Mesenchymal stem cell (in vitro differentiated cells and primary cell): ENCODE measurements at places on chromosomes 5 and 9.

- peak; percentile 62 for DNase-seq
Observed at GRCh38 chr5:35089334-35090314, 41.9 kb upstream of the AGXT2 start.

GRCh38 chr9:38079461-38080031, 10.5 kb upstream of the SHB start:
- DNase-seq, result no peak

DNA sequence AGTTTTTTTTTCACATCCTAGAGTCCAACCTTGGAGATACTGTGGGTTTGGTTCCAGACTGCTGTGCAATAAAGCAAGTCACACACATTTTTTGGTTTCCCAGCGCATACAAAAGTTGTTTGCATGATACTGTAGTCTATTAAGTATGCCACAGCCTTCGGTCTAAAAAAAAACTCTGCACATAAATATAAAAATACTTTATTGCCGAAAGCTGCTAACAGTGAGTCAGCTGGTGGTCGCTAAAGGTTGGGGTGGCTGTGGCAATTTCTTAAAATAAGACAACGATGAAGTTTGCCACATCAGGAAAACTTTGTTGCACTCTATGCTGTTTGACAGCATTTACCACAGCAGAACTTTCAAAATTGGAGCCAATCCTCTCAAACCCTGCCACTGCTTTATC, 37.4 kb downstream of the UBQLN1 start:
- DNase-seq, result no peak

GRCh38 chr5:54517512-54518145, at the start of gene SNX18:
Gene SNX18 (plus strand): TSS chr5:54517759. CDS start chr5:54517953, 194 bp downstream.
- peak; percentile 91 for DNase-seq

DNA sequence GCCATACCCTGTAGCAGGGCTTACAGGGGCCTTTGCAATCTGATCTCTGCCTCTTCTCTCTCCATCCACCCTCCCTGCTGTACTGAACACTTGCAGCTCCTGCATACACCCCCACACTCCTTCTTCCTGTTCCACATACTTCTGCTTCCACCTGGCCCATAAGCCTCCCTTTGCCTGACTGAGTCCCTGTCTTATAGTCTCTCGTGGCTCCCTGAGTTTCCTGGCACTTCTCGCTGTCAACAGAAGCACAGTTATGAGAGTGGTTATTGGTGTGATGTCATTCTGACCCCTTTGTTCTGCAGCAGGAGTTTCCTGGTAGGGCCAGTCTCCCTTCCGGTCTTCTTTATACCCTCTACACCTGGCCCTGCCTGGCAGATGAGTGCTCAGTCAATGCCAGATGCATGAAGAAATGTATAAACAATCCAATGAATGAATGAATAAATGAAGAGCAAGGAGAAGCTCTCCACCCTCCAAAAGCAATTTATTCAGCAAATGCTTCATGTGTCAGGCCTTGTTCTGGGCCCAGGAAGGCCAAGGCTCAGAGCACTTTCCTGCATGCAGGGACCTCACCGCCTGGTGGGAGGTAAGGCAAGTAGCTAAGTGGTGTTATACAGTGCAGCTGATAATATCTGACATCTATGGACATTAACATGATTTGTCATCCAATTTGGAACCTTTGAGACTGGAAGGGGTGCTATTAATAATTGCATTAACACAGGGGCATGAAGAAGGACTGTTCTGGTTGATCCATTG, 20.5 kb upstream of the CSF1R start:
- DNase-seq, result no peak

DNA sequence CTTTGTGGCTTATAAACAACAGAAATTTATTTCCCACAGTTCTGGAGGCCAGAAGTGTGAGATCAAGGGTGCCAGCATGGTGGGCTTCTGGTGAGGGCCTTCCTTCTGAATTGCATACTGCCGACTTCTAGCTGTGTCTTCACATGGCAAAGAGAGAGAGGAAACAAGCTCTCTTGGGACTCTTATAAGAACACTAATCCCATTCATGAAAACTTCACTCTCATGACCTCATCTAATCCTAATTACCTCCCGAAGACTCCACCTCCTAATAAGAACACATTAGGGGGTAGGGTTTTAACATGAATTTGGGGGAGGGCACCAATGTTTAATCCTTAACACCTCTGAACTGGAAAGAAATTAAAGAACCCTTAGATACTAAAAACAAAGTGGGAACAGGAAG, 75.9 kb upstream of the MINAR2 start:
- DNase-seq, result no peak

DNA sequence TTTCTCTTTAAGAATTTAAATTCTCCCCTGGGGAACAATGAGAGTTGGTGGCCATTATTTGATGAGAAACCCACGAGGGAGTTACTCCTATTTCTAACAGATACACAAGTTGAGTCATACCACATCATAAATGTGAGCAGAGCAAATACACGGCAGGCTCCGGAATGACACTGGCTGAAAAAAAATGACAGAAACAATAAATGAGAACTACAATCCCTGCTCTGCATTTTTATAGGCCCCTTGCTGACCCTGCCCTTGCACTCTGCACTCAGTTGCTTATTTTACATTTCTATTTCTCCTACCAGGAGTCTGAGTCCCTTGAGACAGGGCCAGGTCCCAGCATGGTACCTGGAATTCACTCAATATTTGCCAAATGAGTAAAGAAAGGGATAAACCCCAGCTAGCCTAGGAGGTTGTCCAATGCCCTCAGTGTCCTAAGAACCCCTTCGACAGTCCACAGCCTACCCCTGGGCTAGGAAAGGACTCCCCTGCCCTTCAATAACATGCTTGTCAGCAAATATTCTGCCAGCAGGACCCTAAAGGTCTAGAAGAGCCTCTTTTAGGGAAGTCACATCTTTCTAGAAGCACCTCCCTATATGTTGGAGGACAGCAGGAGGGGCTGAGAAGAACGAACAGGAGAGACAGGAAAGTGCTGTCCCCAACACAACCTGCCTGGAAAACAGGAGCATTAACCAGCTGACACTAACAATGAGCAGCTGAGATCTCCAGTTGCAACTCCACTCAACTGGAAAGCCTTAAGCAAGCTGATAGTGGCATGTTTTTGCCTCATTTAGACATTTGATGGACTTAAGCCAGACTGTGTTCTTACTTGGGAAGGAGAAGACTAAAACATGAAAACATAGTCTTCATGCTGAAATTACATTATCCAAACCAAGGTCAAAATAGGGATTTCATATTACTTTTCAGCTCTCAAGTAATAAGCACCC, 191.2 kb downstream of the ACTL7B start:
- no peak for DNase-seq

- DNase-seq, result peak; percentile 54
Observed at GRCh38 chr9:137280474-137281344, 3.2 kb downstream of the TOR4A start.

GRCh38 chr5:142360607-142361120, 35.8 kb upstream of the SPRY4 start:
- DNase-seq, result peak; percentile 91

DNA sequence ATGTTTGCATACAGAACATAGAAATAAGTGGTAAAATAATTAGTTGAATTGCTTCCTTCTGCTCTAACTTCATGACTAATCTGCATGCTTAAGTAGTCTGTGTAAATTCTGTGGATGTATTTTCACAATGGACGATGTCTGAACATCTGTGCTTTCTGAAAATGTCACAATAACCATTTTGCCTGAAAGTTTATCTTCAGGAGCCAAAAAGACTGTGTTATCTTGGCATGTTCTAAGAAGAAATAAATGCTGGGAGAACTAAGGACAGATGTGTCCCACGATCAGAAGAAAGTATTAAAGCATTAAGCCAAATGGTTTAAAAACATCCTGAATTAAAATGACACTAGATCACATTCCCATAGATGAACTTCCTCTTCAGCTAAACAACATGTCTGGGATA, 397.6 kb downstream of the SPOCK1 start:
- no peak for DNase-seq

DNA sequence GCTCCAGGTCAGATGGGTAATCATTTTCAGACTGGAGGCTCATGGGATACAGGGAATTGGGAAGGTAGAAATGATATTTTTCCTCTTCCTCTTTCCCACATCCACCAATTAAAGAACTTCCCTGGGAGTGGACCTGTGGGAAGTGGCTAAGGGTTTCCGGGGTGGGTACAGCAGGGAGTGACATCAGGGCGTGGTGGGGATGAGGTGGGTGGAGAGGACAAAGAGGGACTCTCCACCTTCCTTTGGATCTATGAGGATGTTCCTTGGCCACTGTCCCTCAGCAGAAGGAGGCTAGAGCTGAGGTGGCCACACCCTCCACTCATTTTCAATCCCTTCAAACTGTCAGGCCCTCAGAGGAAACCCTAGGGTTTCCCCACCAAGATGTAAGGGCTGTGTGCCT, 54.7 kb downstream of the IRF1 start:
- no peak for DNase-seq

GRCh38 chr5:55594671-55595070, 59.9 kb upstream of the PLPP1 start:
- no peak for DNase-seq

- DNase-seq, result no peak
Observed at GRCh38 chr9:112038017-112038408, 137.1 kb downstream of the SUSD1 start.

DNA sequence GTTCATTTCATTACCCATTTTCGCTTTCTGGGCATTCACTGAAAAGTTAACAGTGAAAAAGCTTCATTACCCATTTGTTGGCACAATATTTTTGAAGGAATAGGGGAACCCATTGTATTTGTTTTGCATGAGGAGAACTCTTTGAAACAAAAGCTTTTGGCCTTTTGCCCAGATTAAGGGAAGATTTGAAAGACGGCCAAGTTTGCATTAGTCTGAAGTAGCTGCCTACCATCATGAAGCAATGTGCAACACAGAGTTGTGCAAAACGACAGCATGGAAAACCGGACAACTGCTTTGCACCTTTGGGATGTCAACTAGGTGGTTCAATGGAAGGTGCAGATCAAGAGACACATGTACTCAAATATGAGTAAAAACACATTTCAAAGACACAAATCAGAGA, 84.9 kb downstream of the TRPM3 start:
- DNase-seq, result no peak

DNA sequence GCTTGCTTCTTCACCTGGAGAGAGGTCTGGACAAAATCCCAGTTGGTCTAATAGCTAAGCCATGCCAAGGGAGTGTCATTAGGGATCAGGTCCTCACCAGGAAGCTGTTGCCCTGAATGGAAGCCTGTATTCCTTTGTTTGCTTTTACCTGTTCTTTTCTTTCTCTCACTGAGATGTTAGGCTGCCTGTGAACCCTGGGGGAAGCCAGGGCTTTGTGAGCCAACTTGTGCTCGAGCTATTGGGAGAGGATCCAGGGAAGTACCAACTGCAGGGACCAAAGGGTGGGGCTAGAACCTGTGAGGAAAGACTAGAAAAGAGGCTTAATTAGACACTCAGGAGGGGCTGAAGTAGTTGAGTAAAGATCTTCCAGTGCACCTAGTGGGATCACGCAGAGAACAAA, 451.2 kb upstream of the TLE4 start:
- no peak for DNase-seq

DNA sequence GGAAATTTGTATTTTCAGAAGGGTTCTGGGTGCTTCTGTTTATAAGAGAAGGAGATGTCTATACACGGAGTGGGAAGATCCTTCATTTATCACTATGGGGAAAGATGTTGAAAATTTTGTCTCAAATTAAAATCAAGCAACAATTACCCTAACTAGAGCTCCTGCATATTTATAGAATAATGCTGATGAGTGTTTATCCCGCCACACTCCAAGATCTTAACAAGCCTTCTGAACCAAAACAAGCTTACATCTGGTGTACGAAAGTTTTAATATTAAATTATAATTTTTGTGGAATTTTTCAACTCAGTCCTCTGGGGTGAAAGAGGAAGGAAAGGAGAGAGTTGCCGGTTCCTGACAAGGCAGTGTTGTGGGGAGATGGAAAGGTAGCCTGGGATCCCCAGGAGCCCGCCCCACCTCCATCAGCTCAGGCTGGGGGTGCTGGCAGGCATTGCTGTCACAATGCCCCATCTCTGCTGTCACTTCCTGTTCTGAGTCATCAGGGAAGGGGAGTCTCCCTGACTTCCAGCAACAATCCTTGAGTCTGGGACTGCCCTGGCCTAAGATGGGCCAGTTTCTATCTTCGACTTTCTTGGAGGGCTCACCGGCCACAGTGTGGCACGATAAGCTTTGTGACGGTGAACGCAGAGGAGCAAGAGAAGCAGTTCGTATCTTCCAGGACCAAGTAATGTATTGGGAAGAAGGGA, 64.5 kb downstream of the ERAP1 start:
- peak; percentile 66 for DNase-seq
